Placental epithelial cell (primary cell): ENCODE measurements at places on chromosomes 4 and X. TPM values are rescaled to one million over a fixed set of nuclear protein-coding genes. Genes with fewer than 3 reads are reported as not detected.

PALLD gene
- total RNA-seq = 89.1 and 130 TPM in 2 replicates

S100G gene
- not detected in 2 replicates for total RNA-seq

GDPD2 gene
- 0.11 TPM in 1 of 2 replicates, not detected in the other for total RNA-seq

AMBN gene
- not detected in 2 replicates for total RNA-seq

VCX3B gene
- not detected in 2 replicates for total RNA-seq

NALF2 gene
- 0.11 TPM in 1 of 2 replicates, not detected in the other for total RNA-seq

HELT gene
- not detected in 2 replicates for total RNA-seq

SLC49A3 gene
- total RNA-seq = 1.1 and 3.9 TPM in 2 replicates

SEL1L3 gene
- 7.9 and 36.4 TPM in 2 replicates for total RNA-seq

HMGN5 gene
- total RNA-seq = 0.33 and 1.6 TPM in 2 replicates

FAM9A gene
- total RNA-seq = not detected in 2 replicates
